ENCODE measurements at places on chromosomes 4 and X.

GRCh38 chr4:23937173-23937572 is 47.3 kb upstream of the PPARGC1A start:
- DNase-seq: no peak

GRCh38 chr4:110514889-110515479 is 39.0 kb downstream of the ENPEP start:
- DNase-seq: no peak

DNA sequence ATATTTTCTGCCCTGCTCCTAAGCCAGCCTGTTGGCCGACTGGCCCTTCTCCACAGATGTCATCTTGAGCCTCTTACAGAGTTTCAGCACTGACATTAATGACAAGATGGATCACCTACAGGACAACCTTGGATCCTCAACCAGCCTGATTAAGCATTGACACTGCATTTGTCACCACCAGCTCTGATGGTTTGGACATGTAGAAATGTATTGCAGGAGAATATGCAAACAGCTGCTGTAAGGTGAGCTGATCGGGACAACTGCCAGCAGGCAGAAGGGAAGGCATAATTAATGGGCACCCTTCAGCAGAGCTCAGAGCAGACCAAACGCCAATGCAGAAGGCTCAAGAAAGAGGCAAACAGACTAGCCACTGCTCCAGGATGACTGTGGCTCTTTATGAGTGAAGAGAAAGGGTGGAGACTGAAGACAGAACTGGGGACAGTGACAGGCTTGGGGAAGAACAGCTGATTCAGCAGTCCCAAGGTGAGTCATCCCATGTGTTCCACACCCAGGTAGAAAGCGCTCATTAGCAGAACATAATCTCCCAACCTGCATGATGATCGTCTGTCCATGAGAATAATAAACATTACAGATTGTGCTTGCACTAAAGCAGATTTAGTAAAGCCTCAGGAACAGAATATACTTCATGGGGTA is 6.7 kb downstream of the CORIN start:
- DNase-seq: no peak

- no peak for DNase-seq
Measured at GRCh38 chr4:90120815-90121214, 6.4 kb upstream of the CCSER1 start.

GRCh38 chr4:87551361-87551760 is 22.2 kb upstream of the SPARCL1 start:
- DNase-seq: no peak

- no peak for DNase-seq
Measured at GRCh38 chrX:139930916-139931645, 1.8 kb downstream of the ATP11C start.

DNA sequence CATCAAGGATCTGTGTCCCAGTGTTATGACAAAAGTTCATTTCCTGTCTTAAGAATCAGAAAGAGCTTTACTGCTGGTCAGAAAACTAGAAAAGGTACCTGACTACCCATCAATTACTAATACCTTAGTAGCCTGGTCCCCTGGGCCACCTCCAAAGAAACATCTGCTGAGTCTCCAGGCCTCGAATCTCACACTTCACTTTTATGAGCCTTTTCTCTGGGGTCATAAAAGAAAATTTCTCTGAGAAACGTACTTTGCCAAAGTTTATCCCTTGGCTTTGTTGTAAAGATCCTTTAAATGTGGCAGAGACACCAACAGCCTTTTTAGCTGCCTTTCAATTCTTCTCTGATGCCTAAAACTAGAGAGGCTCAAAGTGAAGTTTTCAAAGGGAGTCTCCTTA is 17.8 kb downstream of the GUCY1A1 start:
- no peak for DNase-seq

- DNase-seq: peak; percentile 1
Measured at GRCh38 chr4:64158648-64159326, 250.5 kb downstream of the TECRL start.

DNA sequence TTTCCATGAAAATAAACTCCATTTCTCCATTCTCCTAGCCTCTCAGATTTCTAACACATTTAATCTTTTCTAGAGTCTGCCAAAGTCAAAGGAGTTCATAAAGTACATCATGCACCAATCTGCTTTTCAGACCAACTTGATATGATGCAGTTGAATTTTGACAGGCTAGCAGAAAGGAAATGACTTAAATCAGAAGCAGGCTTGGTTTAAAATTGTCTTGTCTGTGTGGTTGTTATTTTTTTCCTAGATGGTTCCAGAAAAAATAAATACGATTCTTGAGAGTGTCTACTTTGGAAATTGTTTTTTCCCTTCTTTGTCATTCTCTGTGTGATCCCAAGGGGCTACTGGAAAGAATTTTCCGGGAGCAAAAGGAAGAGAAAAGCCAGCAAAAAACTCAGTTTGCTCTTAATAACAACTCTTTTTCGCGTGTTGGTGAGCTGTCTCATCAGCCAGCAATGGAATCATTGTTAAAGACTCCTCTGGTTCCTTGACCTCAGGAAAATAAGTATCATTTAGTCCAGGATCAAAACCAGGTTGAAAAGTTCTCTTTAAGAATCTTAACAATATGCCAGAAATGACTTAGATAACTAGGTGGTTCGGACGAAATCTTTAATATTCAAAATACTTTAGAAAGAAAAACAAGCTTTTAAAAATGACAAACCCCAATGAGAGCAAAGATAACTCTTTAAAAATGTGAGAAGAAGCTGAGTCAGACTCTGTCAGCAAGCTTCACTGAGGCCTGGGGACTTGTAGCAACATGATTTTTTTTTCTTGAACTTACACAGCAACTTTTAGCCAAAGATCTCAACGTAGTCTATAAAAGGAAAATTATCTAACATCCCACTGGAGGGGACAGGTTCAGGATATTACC is 49.7 kb upstream of the GAB1 start:
- no peak for DNase-seq

GRCh38 chr4:81136161-81136905 is 78.7 kb downstream of the PRKG2 start:
- DNase-seq: no peak

- no peak for DNase-seq
Measured at GRCh38 chr4:78296261-78296660, 239.1 kb downstream of the FRAS1 start.

DNA sequence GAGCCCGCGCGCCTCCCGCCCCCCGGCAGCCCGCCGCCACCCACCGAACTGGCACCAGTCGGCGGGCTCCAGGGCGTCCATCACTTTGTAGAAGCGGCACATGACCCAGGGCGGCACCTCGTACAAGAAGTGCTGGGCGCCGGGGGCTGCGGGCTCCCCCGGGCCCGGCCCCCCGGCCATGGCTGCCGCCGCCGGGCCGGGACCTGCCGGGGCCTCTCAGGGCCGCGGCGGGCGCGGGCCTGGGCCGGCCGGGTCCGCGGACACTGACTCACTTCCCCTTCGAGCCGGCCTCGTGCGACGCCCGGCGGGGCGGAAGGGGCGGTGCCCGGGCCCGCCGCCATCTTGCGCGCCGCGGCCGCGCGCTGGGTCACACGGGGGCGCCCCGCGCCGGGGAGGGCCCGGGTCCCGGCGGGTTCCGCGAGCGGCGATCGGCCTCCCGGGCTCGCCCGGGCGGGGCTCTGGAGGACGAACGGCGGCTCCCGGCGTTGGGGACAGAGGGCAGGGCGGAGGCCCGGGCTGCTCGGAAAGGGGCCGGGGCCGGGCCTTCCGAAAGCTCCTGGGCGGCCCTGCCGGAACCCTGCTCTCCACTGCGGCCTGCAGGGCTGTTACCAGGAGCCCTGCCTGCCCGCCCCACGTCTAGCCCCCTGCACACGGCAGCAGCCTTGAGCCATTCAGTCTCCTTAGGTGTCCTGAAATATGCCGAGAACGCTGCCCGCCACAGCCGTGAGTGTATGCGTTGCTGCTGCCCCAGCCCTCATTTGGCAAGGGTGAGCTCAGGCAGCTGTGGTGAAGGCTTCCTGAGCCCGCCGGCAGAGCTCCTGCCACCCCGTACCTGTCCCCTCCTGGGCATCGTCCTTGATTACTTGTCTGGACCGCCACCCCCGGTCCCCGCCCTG is at the start of gene IRAK1:
IRAK1 (minus strand) TSS at position 270 of the 896 bp plus-strand sequence; CDS start at position 180, 90 bp downstream.
- peak; percentile 10 for DNase-seq

DNA sequence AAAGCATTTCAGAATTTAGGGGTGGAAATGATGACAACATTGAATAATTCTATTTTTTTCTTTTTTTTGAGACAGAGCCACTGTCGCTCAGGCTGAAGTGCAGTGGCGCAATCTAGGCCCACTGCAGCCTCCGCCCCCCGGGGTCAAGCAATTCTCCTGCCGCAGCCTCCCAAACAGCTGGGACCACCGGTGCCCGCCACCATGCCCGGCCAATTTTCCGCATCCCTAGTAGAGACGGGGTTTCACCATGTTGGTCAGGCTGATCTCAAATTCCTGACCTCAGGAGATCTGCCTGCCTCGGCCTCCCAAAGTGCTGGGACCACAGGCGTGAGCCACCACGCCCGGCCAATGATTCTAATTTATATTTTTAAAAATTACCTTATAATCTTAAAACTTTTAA is 7.2 kb downstream of the NBDY start:
- DNase-seq: no peak

DNA sequence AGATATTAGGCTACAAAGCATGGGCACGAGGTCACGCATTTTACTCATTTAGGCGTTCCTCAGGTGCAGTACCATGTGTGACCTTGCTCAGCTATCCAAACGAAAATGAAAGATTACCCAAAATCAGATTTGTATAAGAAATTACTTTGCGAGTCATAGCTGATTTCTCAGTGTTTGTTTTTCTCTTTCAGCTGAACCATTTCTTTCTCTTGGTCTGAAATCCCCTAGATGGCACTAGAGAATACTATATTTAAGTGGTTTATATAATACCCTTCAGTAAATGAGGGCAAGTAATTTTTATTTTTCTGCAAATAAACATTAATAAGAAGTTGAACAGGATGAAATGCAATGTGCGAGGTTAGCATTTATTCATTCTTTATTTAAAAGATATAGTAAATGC is 496.6 kb downstream of the STIM2 start:
- no peak for DNase-seq

DNA sequence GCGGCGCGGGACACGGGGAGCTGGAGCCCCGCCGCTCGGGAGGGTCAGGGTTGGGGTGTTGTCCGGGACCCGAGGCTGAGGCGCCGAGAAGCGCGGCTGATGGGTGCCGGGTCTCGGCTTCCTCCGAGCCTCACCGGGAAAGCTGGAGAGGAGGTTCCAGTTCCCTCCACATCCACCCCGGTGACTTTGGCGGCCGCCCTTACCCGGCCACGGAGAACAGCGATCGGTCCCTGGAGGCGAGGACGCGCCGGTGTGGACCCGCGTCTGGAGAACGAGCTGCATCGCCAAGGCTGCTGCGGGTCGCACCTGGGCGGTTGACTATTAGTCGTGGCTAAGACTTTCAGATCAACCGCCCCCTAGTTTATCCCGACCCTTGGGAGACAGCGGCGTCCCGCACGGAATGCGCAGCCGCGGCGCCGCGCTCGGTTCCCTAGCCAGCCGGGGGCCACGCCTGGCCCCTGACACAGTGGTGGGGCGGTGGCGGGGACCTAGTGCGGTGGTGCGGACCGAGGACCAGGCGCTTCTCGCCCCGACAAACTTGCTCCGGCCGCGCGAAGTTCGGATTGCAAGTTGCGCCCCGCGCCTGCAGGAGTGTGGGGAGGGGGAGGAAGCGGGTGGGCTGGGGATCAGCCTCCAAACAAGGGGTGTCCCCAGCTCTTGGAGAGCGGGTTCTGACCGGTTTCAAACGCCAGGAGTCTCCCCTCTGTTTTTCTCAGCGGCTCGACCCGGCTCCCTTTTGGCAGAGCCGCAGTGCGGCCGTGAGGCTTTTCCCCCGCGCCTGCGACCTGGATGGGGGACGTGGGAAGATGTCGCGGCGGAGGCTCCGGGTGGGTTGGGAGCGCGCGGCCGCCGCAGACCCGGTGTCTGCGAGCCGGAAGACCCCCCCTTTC is 568 bp downstream of the FHDC1 start:
- DNase-seq: peak; percentile 3

GRCh38 chr4:169080981-169081380 is 70.9 kb upstream of the CBR4 start:
- DNase-seq: no peak

GRCh38 chr4:151147000-151147399 is 47.6 kb downstream of the RPS3A start:
- DNase-seq: no peak

DNA sequence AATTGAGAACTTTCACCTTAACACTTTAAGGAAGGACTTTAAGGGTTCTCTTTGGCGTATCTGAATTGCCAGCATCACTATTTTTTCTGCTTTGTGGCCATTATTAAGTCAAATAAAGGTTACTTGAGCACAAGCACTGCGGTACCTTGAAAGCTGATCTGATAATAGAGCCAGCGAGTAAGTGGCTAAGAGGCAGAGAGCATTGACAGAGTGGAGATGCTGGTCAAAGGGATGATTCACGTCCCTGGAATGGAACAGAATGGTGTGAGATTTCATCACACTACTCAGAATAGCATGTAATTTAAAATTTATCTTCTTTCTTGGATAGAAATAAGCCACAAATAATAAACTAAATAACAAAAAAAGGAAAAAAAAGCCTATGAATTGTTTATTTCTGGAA is 57.1 kb upstream of the NPFFR2 start:
- DNase-seq: no peak

DNA sequence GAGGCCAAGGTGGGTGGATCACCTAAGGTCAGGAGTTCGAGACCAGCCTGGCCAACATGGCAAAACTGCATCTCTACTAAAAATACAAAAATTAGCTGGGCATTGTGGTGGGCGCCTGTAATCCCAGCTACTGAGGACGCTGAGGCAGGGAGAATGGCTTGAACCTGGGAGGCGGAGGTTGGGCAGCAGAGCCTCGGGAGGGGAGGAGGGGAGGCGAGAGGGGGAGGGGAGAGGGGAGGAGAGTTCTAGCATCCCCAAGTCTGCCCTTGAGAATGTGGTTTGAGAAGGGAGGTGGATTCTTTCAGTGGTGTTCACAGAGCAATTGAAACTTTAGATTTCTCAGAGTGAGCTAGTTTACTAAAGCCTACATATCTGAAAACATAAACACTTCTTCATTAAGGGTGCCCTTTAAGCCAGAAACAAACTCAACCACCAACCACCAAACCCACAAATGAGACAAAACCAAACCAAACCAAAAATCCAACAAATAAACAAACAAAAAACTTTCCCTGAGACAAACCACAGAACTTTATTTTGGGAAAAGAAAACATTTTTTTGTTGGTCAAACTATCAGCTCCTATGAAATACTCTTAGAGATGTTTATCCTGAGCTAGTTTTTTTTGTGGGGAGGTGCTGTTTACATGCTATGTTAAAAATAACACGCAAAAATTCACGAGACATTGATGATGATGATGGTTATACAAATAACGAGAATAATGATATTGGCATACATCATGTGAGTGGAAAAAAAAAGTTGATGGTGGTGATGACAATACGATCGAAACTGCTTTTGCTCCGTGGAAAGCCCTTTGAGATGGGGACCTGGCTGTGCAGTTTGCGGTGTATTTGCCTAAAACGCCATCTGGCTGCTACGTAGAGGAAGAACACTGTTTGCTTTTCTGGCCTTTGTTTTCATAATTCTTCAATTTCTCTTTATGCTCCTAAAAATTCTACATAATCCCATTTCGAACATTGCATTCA is 98.2 kb upstream of the PRKX start:
- no peak for DNase-seq

- DNase-seq: no peak
Measured at GRCh38 chr4:107131295-107131694, 95.2 kb upstream of the DKK2 start.

Data from hypothalamus (tissue), 51 donors.